ENCODE measurements at places on chromosomes 6 and 20.

DNA sequence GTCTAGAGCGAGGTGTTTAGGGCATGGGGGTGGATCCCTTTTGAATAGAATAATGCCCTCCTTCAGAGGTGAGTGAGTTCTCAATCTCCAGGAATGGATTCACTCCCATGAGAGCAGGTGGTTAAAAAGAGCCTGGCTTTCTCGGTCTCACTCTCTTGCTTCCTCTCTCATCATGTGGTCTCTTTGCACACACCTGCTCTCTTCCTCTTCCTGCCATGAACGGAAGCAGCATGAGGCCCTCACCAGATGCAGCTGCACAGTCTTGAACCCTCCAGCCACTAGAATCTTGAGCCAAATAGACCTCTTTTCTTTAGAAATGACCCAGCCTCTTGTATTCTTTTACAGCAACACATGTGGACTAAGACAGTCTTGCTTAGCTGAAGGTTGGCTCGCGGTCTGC, 119.3 kb downstream of the BMP7 start:
- DNase-seq: no peak

GRCh38 chr6:46935687-46936086, 13.9 kb upstream of the ADGRF5 start:
- DNase-seq: no peak

- no peak for DNase-seq
Measured at GRCh38 chr20:32482143-32482441, 103.0 kb downstream of the NOL4L start.

DNA sequence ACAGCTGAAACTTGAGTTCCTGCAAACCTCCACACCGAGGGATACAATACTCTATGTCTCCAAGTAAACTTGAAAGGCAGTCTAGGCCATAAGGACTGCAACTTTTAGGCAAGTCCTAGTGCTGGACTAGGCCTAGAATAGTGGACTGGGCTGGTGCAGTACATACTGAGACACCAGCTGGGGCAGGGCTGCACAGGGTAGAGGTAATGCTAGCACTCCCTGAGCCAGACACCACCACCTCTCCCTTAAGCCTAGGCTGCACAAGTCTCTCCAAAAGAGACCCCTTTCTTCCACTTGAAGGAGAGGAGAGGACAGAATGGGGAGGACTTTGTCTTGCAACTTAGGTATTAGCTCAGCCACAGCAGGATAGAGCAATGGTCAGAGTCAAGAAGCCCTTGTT, 65.7 kb upstream of the PTPRK start:
- no peak for DNase-seq

- no peak for DNase-seq
Measured at GRCh38 chr6:53837865-53838769, 43.3 kb downstream of the LRRC1 start.

DNA sequence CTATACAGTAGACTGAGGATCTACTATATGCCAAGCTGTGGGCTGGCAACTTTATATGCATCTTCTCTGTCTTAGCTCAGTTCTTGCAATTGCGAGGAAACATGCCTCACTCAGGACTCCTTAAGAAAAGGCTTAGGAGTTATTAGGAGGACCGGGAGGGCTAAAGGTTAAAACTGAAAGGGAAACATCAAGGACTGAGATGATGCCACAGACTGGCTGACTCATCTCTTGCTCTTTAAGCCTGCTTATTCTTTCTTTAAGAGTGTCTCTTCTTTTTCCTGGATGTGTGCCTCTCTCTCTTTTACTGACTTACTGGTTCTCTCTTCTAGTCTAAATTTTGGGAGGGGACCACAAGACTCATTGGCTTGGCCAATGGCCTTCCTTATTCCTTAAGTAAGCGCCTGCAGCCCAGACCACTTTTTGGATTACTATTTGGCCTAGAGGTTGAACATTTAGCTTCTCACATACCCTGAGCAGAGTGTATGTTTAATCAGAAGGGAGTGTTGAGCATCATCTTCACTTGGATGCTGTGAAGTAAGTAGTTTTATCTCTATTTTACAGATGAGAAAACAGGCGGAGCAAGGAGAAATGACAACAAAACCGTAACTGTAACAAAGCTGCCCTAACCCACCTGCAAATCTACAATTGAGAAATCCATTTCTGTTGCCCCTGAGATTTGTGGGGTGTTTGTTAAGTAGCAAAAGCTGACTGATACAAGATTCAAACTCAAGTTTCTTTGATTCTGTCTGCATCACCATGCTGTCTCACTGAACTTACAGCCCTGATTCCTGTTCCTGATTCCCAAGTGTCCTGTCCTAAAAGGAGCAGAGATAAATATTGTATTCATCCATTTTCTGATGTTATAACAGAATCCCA, 7.2 kb upstream of the SDC4 start:
- no peak for DNase-seq
